ENCODE measurements at places on chromosomes 13 and 19.

- no peak for DNase-seq
Observed at GRCh38 chr13:37479916-37480315, 118.7 kb downstream of the POSTN start.

GRCh38 chr13:52615812-52616211 lies 26.4 kb upstream of the HNRNPA1L2 start:
- DNase-seq: no peak

DNA sequence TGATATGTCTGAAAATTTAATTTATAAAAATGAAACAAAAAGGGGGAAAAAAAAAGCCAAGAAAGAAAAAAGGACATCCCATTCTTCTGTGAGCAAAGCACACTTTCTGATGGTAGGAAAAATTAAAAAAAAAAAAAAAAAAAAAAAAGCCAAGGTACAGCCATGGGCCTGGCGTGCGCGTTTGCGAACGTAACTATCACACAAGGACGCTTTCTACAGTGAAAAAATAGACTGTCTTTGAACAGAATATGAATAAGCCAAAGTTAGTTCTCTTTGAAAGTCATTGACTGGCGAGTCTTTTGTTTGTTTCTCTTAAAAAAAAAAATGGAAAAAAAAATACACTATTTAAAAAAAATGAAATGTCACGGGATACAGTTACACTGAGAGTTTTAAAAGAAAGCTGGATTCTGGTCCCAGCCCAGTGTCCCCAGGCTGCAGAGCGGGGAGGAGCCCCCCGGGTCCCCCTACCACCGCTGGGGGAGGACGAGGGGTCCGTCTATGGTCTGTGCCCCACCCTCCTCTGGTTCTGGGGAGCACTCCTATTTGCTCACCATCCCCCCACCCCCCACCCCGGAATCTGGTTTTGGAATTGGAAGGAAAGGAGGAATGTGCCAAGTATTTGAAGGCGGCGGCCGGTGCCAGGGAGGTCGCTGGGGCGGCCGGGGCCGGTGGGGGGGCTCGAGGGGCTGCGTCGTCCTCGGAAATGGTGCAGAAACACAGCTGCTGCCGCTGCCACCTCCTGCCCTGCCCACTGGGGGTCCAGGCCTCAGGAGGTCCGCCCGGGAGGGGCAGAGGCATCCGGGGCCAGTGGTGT lies 134.5 kb downstream of the PTPRS start:
- DNase-seq: no peak

DNA sequence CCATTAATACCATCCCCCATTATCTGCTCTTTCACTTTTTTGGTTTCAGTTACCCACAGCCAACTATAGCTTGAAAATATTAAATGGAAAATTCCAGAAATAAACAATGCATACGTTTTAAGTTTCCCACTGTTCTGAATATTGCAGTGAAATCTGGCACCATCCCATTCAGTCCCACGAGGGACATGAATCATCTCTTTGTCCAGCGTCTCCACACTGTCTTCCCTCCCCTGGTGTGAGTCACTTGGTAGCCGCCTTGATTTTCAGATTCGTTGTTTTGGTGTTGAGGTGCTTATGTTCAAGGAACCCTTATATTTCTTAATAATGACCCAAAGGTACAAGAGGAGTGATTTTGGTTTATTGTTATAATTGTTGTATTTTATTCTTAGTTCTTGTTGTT lies 246.1 kb downstream of the DCT start:
- DNase-seq: no peak

GRCh38 chr13:74301258-74301935 lies 167.2 kb upstream of the KLF12 start:
- no peak for DNase-seq

DNA sequence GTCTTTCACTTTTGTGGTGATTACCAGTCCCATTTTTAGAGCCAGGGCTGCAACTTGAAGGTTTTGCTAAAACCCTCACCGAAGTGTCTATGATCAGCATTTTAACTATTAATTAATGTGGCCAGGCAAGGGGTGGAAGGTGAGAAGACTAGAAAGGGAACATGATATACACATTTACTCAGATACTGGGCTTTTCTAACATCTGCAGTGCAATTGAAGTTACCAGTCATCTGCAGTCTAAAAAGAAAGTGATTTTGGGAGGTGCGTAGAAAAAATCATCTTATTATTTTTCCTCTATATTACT lies 481 bp downstream of the ALOX5AP start:
- DNase-seq: no peak

GRCh38 chr19:3710265-3710812 lies 2.2 kb downstream of the TJP3 start:
- DNase-seq: no peak

DNA sequence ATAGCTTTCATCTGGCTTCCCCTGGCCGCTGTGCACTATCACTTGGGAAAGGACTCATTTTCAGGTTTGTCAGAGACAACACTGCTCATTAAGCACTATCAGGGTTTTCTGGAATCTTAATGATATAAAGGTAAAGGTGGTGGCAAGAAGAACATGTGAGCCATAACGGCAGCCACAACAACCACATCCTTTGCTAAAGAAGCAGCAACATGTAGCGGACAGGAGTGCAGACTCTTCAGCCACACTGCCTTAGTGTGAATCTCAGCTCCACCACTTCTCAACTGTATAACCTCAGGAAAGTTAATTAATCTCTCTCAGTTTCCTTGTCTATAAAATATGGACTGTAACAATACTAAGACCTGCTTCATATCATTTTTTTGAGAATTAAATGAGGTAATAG lies 24.1 kb upstream of the MIR17HG start:
- no peak for DNase-seq

- no peak for DNase-seq
Observed at GRCh38 chr13:114090476-114090875, 41.9 kb downstream of the RASA3 start.

DNA sequence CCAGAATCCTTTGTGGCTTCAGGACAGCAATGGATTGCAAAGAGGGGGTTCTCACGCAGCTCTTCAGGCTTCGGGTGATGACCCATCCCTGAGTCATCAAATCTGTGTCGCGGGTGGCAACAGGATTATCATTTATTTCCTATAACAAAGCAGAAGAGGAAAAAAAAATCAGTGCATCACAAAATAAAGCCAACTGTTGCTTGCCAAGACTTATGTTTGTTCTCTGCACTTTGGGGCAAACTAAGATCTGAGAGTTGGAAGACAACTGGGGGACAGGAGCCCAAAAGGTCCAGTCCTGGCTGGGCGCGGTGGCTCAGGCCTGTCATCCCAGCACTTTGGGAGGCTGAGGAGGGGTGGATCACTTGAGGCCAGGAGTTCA lies 6.4 kb downstream of the GNA15 start:
- no peak for DNase-seq

DNA sequence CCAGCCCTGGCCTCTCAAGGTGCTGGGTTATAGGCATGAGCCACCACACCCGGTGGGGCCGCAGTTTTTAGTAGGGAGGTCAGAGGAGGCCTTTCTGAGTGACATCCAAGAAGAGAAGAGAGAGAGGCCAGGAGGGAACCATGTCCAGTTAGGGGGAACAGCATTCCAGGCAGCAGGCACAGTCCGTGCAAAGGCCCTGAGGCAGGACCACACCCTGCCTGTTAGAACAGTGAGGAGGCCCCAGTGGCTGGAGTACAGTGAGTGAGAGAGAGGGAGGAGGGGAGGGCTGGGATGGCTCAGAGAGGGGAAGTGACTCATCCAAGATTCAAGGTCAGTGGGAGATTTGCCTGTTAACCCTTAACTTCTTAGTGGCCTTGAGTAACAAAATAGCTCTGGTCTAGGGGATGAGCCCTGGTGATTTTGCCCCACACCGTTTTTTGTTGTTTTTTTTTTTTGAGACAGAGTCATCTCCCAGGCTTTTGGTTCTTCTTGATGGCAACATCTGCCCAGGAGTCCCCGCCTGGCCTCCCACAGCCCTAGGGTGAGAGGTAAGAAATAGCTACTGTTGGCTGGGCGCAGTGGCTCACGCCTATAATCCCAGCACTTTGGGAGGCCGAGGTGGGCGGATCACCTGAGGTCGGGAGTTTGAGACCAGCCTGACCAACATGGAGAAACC lies 2.7 kb upstream of the PLIN3 start:
- DNase-seq: no peak

- DNase-seq: no peak
Observed at GRCh38 chr19:39937094-39937720, 2.8 kb upstream of the FCGBP start.

GRCh38 chr13:99812625-99813024 lies 158.9 kb downstream of the ZIC5 start:
- DNase-seq: no peak

- peak; percentile 22 for DNase-seq
Observed at GRCh38 chr13:51125495-51126226, 14.6 kb upstream of the C13orf42 start.

- DNase-seq: no peak
Observed at GRCh38 chr19:45474606-45475521, 7.1 kb downstream of the FOSB start.

DNA sequence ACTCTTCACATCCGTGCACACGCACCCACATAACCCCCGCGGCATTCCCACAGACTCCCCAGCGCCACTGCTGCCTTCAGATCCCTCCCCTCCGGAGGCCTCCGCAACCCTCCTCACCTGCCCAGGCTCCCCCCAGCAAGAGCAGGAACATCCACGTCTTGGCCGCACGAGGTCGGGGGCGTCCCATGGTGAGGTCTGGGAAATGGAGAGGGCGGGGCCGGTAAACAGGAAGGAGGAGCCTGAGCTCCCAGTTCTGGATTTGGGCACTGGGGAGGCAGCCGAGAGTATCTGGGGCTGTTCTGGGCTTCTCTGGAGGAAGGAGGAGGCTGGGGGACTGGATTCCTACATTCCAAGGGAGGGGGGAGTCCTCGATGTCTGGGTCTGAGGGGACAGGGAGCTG lies 423 bp downstream of the KLK8 start:
- no peak for DNase-seq

GRCh38 chr13:113610266-113610665 lies 25.7 kb downstream of the TFDP1 start:
- no peak for DNase-seq

DNA sequence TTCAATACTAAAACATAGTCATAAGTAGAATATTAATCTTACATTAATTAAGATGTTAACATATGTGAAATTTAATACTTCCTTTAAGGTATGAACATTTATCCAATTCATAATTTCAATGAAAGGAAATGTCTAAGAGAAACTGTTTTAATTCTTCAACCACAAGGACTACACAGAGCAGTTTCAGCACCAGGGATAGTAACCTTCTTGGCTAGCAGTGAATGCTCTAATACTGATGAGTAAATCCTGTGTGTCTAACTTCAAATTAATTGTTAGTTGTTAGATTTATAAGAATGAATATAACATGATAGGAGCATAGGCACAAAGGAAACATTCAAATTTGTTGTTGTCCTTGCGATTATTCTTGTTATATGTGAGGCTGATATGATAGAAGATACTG lies 15.6 kb upstream of the NBEA start:
- DNase-seq: no peak

DNA sequence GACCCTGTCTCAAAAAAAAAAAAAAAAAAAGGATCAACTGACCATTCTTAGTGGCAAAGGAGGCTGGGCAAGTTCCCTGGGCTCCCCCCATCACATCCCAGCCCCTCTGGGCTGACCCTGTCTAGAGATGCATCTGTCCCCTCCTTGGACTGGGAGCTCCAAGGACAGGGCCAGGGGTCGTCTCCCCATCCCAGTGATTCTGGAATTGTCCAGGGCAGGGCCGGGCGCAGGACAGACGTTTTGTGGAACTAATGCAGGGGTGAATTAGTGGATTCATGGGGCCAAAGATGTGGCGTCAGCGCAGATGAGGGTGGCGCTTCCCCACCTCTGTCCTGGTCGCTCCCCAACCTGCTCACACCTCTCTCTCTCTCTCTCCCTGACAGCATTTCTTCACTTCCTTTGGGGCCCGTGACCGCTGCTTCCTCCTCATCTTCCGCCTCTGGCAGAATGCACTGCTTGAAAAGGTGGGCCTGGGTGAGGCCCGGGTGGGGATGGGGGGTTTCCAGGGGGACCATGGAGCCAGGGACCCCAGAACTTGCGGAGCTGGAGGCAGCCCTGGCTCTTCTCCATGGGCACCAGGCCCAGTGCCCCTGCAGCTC lies 11.1 kb downstream of the GRAMD1A start:
- DNase-seq: no peak

- DNase-seq: no peak
Observed at GRCh38 chr13:73335210-73335609, 276.4 kb downstream of the KLF5 start.

DNA sequence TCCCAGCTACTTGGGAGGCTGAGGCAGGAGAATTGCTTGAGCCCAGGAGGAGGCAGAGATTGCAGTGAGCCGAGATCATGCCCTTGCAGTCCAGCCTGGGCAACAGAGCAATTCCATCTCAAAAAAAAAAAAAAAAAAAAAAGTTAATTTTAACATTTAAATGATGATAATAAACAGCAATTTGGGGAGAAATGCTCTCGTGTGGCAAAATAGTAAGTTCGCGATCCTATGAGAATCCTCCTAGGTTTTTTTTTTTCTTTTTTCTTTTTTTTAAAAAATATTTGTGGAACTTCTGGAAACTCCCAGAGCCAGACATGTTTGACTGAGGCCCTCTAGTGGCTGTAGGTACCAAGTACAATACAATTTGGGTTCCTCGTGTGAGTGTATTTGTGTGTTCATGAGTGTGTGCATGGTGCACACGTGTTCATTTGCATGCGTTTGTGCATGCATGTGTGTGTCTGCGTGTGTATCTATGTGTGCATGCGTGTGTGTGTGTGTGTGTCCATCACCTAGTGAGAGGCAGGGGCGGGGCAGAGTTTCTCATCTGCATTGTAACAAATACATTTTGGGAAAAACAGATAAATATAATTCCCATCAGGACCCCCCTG lies 31.2 kb downstream of the TMPRSS9 start:
- no peak for DNase-seq

- no peak for DNase-seq
Observed at GRCh38 chr13:51457086-51457815, 4.4 kb upstream of the INTS6 start.

DNA sequence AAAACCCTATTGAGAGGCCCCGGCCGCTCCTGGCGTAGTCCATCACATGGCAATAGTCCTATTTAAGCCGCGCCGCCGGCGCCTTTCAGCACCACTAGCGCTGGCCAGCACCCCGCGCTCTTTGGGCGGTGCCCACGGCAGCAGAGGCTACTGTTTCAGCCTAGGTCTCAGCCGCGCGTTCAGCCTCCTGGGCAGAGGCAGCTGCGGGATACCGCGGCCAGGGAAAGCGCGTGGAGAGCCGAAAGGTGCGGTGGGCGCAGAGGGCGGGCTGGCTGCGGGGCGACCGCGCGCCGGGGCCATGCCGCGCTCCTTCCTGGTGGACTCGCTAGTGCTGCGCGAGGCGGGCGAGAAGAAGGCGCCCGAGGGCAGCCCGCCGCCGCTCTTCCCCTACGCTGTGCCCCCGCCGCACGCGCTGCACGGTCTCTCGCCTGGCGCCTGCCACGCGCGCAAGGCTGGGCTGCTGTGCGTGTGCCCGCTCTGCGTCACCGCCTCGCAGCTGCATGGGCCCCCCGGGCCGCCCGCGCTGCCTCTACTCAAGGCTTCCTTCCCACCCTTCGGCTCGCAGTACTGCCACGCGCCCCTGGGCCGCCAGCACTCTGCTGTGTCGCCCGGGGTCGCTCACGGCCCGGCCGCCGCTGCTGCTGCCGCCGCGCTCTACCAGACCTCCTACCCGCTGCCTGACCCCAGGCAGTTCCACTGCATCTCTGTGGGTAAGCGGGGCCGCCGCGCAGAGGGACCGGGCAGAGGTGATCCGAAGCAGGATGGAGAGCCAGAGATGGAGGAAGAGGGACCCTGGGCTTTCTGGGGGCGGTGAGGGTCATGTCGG lies at the start of gene GSX1:
TSS of gene GSX1 (plus strand) at position 91 of the 826 bp plus-strand sequence. CDS start at position 299, 208 bp downstream.
- no peak for DNase-seq

GRCh38 chr13:32984857-32985626 lies 31.2 kb upstream of the KL start:
- no peak for DNase-seq
